LNCaP clone FGC (cell line): ENCODE measurements at places on chromosomes 1 and 21.

- no peak for DNase-seq
These were observed 31.5 kb upstream of the RNF187 start for GRCh38 chr1:228455715-228456114.

- DNase-seq: no peak
These were observed 9.6 kb upstream of the HTR6 start for GRCh38 chr1:19654886-19655717.

GRCh38 chr1:100835866-100836842 is 58.5 kb downstream of the EXTL2 start:
- no peak for DNase-seq

GRCh38 chr1:23804183-23804835 is 3.8 kb upstream of the GALE start:
- no peak for DNase-seq

- DNase-seq: no peak
These were observed 3.2 kb downstream of the CITED4 start for GRCh38 chr1:40858856-40859416.

- DNase-seq: no peak
These were observed 22.2 kb upstream of the ZNF362 start for GRCh38 chr1:33234131-33234530.

- DNase-seq: no peak
These were observed 263.3 kb downstream of the KIF26B start for GRCh38 chr1:245418077-245418476.

GRCh38 chr1:115098979-115099692 is 9.8 kb upstream of the TSPAN2 start:
- DNase-seq: peak; percentile 78

DNA sequence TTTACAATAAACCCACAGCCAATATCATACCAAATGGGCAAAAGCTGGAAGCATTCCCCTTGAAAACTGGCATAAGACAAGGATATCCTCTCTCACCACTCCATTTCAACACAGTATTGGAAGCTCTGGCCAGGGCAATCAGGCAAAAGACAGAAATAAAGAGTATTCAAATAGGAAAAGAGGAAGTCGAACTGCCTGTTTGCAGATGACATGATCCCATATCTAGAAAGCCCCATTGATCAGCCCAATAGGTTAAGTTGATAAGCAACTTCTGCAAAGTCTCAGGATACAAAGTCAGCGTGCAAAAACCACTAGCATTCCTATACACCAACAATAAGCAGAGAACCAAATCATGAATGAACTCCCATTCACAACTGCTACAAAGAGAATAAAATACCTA is 235.5 kb downstream of the DPYD start:
- no peak for DNase-seq

DNA sequence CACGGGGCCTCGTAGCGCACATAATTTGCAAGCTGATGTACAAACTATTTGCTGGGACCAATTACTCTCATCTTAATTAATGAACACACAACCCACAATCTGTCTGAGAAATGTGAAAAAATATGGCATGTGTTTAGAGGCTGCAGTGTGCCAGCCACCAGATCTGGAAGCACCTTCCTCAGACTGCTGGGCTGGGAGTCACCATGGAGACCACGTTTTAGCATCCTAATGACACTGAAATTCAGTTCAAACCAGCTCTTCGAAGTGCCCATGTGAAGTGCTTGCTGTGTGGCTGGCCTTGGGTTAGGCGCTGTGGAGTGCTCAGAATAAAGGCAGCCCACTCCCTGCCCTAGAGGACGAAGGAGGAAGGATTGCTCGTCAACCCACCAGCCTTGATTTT is 482.4 kb downstream of the OMA1 start:
- no peak for DNase-seq

DNA sequence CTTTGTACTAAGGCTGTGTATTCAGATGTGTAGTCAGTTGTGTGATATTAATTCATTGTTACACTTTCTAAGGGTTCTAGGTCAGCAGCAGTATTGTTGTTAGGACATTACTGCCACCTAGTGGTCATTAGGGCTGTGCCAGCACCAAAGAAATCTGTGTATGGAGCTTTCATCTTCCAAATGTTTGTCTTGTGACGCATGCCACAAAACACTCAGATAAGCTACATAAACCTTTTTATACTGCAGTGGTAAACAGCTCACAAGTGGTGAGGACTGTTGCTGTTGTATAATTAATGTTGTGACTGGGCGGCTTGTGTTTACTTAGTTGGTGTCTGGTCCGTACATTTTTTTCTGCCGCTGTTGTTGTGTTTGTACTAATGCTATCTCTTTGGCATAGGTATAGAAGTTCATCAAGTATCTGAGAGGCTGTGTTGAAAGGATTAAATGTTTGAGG is 51.7 kb downstream of the S1PR1 start:
- peak; percentile 94 for DNase-seq

GRCh38 chr1:5597171-5597850 is 394.9 kb downstream of the NPHP4 start:
- DNase-seq: no peak

DNA sequence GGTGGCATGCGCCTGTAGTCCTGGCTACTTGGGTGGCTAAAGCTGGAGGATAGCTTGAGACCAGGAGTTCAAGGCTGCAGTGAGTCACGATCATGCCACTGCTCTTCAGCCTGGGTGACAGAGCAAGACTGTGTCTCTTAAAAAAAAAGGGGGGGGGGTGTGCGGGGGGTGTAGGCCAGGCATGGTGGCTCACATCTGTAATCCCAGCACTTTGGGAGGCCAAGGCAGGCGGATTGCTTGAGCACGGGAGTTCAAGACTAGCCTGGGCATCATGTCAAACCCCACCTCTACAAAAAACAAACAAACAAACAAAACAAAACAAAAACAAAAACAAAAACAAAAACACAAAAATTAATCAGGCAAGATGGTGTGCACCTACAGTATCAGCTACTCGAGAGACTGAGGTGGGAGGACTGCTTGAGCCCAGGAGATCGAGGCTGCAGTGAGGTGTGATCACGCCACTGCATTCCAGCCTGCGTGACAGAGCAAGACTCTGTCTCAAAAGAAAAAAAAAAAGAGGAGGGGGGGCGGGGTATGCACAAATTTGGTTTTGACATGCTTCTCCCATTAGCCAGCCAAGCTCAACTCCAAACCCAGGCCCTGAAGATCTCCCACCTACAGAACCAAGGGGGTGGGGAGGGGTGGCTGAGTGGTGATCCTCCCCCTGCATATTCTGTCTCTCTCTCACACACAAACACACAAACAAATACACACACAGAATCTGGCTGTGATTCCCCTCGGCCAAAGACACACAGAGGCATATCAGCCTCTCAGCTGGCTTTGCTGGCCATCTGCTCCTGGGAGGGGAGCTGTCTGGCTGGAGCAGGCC is 3.1 kb downstream of the PTAFR start:
- no peak for DNase-seq

DNA sequence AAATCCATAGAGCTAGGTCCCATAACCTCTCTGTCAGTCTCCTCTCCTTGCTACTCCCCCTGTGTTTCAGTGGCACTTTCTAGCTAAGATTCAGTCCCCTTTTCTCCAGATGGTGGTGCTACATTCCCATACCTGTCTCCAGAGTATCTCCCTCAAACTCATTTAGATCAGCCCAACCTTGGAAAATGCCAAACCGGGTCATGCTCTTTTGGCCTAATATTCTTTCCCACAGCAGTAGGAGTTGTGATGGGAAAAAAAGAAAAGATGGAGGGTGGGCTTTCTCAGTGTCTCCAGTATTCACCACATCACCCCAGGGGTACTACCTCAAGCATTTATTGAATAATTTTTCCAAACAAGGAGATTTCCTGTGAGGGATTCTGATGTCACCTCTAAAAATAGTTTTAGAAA is 3.2 kb upstream of the RXFP4 start:
- peak; percentile 30 for DNase-seq

DNA sequence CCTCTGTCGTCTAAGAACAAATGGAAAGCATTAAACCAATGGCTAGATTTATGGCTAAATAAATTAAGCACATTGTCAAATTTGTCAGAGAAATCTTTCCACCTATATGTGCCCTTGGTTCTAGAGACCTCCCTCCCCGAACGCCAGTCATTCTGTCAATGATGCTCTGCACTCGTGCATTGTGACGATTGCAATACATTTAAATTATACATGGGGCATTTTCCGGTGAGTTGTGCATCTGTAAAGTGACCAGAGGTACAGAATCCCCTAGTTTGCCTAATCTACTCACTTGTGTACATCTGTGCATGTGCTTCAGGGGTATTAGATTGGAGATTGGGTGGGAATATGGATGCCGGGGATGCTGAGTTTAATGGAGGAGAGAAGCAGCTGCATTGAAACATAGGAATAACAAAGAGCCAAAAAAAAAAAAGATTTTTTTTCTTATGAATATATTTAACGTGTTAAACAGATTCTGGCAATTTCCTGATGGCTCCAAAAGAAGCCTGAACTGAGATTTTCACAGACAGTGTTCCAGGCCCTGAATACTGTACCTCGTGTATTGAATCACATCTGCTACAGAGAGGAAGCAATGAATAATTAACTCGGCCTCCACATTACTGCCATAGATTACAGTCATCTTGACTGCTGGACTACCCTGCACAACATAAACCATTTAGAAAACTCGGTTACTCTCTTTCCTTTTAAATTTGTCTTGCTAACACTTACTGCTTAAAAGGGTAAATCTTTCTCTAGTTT is 149.0 kb upstream of the C1orf87 start:
- no peak for DNase-seq

GRCh38 chr1:47616036-47616435 is 178.2 kb downstream of the FOXD2 start:
- DNase-seq: no peak

DNA sequence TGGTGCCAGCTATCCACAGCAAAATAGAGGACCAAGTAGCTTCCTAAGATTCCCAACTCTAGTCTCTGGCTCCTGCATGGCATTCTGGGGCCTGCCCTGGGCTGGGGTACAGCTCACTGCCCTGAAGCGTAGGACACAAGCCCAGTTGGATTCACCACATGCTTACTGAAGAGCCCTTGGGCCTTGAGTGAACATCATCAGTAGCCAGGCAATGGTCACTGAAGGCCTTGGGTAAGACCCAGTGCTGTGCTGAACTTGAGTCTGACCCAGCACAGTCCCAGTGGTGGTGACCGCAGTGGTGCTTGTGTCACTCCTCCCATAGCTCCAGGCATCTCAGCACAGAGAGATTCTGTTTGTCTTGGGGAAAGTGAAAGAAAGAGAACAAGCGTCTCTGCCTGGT is 7.7 kb upstream of the LCE3A start:
- DNase-seq: no peak

DNA sequence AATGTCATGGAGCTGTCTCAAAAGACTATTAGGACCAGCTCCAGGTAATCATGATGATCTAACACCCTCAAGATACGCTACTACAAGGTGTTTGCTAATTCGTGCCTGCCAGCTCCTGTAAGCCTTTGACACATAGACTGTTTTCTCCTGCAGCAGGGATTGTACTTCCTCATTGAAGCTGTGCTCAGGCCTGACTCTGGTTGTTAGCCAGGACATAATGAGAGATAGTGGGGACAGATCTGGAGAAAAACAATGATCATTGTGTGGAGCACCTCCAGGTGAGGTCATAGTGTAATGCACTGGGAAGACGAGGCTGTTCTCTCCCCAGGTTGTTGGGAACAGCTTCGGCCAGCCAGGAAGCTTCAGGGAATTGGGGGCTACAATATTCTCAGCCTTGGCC is 94.6 kb downstream of the SETD4 start:
- no peak for DNase-seq

- DNase-seq: no peak
These were observed 42.5 kb downstream of the C1orf21 start for GRCh38 chr1:184429335-184429734.

DNA sequence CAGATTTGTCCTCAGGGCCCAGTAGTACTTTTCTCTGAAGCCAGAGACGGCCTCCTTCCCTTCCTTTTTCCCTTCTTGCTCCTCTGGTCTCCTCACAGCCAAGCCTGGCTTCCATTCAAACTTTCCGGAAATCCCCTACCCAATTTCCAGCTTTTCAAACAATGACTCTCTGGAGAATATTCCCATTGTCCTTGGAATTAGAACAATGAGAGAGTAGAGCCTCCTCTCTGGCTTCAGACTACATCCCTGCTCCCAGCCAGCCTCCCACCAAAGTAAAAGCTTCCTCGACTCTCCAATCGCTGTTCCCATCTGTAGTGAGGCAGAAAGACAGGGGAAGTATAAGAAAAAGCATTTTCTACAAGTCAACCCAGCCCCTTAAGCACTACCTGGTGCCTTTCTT is 77.7 kb upstream of the SOX13 start:
- no peak for DNase-seq
